ENCODE measurements at places on chromosomes 16 and 17.
A peak's percentile ranks its signal among the peaks of the same experiment; 100 is the strongest.

DNA sequence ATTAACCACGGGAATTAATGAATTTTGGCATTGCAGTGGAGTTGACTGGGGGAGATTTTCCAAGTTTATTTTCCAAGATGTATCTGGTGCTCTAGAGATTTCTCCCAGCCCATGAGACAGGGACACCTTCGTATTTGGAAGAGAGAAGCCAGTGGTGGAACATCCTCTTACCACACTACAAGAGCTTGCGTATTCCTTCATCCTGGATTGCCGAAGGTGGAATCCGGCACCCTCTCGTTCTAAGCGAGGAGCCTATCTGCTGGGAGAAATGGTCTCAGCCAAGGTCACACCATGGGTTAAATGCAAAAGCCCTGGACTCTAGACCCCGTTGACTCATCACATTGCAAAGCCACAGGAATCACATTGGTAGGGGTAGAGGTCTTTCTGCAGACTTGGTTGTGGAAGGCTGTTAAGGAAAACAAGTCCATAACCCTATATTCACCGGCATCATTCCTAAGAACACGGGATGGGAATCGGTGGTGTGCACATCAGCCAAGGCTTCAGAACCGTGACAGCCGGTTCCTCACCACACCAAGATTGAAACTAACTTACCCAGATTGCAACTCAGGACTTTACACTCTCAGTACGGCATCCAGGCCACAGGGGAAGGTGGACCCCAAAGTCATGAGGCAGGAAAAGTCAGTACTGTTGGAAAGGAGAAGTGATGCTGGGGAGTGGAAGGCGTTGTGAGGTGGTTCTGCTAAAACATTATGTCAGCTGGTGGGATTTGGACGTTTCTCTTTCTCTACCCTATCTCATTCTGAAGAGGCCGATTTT, 259.8 kb downstream of the CPPED1 start:
- no peak for DNase-seq

GRCh38 chr17:3510090-3510489, 34.3 kb downstream of the ASPA start:
- DNase-seq, result no peak

DNA sequence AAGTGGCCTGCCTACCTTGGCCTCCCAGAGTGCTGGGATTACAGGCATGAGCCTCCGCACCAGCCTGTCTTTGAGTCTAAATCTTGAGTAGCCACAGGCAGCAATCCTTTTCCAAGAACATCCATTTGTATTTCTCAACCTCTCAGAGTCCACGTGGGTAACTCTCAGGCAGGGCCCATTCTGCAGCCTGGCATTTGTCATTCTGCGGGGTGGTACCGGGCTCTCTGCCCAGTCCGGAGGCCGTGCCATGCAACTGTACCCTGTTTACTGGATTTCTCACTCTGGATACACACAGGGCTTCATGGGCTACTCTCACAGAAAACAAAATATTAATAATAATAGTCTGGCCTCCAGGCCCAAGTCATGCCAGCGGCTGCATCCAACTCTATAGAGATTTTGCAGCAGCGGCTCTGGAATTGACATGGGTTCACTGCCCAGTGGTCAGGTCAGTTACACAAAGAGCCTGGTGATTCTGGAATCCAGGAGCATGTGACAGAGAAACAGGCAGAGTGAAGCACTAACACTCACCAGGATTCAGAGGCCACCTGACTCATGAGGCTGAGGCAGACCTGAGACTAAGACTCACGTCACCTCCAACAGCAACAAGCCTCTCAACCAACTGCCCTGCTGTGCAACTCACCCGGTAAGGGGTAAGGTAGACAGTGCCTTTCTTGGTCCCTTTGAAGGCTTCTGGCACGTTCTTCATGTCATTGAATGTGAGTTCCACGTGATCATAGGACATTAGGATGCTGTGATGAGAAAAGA, 4.0 kb downstream of the WBP2 start:
- DNase-seq, result peak; percentile 88

DNA sequence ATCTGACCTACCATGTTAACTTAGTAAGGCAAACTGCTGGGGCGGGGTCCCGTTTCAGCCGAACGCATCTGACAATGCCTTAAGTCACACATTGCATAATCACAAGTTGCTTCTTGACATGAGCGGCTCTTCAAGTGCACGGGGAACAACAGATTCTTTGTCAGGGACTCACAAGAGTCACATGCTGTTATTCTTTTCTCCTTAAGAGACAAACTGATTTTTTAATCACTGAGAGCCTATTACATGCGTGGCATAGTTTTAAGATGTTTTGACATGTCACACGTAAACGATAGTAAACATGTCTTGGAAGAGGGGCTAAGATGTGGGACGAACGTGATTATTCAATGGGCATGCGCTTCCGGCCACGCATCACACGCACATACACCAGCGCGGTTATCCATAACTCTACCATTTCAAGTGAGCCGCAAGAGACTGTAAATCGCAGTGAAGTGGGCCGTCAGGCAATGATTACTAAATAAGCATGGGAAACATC, 63.4 kb downstream of the ADCY9 start:
- no peak for DNase-seq

GRCh38 chr17:55285340-55286301, 20.9 kb downstream of the HLF start:
- DNase-seq, result peak; percentile 93

- DNase-seq, result no peak
These were observed 696.7 kb downstream of the MAF start for GRCh38 chr16:78903843-78904242.

DNA sequence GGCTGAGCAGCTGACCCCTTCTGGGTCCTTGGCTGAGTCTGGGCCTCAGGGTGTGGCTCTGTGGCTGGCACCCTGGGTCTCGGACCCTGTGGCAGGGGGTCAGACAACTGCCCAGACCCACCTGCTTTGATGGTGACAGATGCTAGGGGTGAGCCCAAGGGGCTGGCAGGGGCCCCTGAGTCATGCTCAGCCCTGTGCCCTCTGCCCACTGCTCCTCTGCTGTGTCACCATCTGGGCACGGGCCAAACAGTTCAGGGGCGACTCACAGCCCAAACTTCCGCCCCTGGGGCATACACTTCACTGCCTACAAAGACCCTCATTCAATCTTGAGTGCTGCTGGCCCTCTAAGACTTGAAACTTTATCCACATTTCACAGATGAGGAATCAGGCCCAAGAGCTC, 5.7 kb downstream of the ADGRG1 start:
- no peak for DNase-seq

GRCh38 chr17:37824534-37825485, 80.0 kb upstream of the HNF1B start:
- no peak for DNase-seq
